ENCODE measurements at places on chromosomes 6 and 20. TPM values are rescaled to one million over a fixed set of nuclear protein-coding genes. Genes with fewer than 3 reads are reported as not detected.

GLO1 gene
- 95.8 TPM for total RNA-seq

SEL1L2 gene
- total RNA-seq = not detected

SNX21 gene
- total RNA-seq = 11.6 TPM

KIF25 gene
- 0.07 TPM for total RNA-seq

MAS1 gene
- total RNA-seq = not detected

PPIL6 gene
- total RNA-seq = 3.1 TPM

RNF217 gene
- total RNA-seq = 4.9 TPM

MYH7B gene
- total RNA-seq = not detected

WFDC5 gene
- total RNA-seq = not detected

KAT14 gene
- 10.1 TPM for total RNA-seq

GPX5 gene
- total RNA-seq = not detected

C6orf118 gene
- total RNA-seq = 0.28 TPM

CST4 gene
- not detected for total RNA-seq

Measured in A549 treated with DMSO at 1 μM for 4 hours (cell line).